ENCODE measurements at places on chromosomes 12 and 14.

- no peak for DNase-seq
Measured at GRCh38 chr14:100609941-100610391, 22.7 kb upstream of the BEGAIN start.

DNA sequence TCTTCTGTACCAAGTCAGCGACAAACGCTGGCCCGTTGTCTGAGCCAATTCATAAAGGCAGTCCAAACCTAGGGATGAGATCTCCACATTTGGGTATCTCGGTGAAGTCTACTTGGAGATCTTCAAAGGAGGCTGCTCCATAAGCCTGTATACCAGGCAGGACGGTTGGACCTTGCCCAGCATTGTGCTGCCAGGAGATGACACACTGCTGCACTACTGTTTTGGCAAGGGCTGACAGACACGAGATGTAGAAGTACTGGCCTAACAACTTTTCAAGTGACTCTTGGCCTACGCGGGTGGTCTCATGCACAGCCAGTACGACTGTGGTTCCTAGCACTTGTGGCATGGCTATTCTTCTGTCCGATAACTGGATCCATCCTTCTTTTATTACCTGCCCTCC lies 135.3 kb downstream of the SLC38A6 start:
- DNase-seq: no peak

- peak; percentile 66 for DNase-seq
Measured at GRCh38 chr12:54993181-54993835, 8.7 kb upstream of the TESPA1 start.

GRCh38 chr14:105411017-105411941 lies 8.3 kb upstream of the MTA1 start:
- DNase-seq: peak; percentile 78

GRCh38 chr12:128743916-128744315 lies 79.8 kb downstream of the SLC15A4 start:
- DNase-seq: no peak

DNA sequence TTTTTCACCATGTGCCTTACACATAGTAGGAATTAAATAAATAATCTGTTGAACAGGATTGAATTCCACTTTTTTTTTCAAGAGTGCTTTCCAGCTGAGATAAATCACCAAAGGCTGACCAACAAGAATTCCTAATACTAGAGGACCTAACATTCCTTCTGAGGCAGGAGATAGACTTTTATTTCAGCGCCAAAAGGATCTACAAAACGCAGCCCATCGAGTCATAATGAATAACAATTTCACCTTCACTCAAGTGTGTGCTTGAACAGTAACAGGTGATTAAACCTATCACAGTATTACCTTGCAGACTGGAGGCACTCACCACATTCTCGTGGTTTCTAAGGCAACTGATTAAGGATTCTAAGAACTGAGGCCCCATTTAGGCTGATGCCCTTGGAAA lies 224.3 kb upstream of the ATP2B1 start:
- DNase-seq: no peak

DNA sequence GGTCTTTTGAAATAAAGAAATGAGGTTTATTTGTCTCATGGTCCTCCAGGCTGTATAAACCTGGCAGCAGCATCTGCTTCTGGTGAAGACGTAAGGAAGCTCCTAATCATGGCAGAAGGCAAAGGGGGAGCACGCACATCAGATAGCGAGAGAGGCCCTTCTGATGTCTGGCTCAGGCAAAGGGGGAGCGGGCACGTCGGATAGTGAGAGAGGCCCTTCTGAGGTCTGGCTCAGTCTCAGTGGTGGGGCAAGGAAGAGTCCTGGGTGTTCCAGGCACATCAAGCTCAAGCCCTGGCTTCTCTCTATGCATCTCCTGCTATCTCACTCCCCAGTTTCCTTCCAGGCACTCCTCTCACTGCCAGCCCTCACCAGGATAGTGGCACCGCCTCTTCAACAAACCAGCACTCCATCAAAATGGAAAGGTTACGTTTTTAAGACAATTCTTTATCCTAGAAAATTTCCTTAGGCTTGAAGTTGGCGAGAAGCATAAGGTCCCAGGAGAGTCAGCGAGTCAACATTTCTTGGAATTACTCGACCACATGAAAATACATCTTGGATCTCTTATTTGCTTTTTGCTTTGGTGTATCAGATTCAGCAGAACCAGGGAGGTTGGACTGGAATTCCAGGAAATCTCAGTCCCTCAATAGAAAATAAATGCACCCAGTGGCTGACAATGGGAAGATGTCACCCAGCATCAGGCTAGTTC lies 189.6 kb upstream of the TMEM132C start:
- no peak for DNase-seq

- DNase-seq: peak; percentile 38
Measured at GRCh38 chr12:66823857-66824570, 145.1 kb upstream of the GRIP1 start.

DNA sequence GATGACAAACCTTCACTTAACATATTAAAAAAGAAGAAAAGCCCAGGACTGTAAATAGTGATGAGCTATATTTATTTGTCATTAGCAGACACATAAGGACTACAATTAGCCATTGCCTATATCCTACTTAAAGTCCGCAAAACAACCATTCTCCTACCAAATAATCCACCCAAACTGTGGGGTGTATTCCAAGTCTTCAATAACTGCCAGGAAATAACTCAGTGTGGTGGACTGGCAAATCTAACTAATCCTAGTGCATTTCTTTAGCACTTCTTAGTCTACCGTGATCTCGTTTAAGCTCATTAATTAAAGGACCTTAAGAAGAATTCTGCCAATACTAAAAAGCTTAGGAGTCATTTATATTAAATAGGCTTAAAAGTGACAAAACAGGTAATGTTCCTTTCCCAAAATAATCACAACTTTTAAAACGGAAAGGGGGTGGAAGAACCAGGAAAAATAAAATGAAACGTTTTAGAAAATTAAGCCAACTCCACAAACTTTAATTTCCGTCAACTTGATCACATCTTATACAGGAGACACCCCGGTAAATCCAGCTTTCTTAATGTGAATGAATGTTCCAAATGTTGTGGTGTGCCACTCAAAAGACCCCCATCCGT lies 1.8 kb downstream of the NOVA1 start:
- DNase-seq: no peak

DNA sequence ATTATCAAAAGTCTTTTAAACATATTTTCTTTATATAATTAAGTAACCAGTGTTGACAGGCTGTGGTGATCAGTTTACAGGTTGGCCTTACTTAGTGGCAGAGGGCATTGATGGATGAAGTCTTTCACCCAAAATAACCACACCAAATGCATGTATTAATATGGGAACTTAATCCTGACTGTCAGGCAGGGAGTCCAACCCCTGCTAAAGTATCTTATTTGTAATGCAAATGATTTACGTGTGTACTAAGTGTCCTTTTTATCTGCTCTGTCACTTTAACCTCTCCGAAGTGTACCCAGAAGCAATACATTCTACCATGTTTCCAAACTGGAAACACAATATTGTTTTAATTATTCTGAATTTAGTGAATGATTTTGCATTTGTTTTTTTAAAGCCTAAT lies 1.4 kb downstream of the MYBPC1 start:
- no peak for DNase-seq

- no peak for DNase-seq
Measured at GRCh38 chr14:93731753-93732152, 56.5 kb downstream of the PRIMA1 start.

DNA sequence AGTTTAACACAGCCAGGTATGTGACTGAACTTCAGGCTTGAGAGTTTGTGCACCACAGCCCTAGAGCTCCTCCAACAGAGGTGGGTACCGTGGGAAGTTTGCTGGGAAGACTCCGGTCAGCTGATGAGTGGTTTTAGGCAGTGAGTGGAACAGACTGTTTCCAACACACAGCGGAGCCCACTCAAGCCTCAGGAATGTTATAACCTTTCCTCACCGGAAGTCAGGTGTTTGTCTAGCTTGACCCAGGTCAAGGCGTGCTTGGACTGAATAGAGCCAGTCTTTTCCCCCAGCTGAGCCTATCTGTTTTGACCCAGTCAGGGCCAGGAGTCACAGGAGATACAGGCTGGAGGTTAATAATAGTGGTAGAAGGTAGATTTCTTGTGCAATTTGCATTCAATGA lies 138.4 kb upstream of the PARP11 start:
- DNase-seq: no peak

DNA sequence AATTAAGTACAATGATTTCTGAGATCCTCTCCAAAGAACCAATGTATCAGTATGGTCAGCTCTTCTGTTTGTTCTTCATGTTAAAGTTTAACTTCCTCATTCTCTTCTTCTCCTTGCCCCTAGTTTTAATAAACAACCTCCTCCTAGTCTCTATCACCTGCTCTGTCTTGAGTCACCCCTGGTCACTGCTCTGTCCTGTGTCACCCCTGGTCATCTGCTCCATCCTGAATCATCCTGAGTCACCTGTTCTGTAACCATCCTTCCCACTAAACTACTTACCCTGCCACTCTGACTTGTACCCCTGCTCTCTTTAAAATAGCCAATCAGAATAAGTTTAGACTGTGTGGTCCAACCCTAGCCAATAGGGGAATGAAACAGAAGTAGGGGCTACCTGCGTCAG lies 100.5 kb downstream of the ALG10B start:
- no peak for DNase-seq

DNA sequence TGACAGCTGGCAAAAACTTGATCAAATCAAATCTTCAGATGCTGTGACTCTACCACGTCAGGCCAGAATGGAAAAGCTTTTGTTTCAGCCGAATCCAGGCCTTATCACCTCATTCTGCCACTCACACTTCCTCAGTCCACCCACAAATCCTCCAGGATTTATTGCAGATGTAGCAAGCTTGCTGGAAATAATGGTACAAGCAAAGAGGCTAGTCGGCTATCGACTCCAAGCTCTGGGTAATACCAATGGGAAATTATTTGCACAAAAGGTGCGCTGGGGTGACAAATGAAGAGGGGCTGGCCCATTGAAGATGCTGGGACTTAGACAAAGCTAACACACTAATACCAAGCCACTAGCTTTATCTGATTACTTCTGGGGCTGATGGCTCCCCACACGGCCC lies 250.5 kb downstream of the ASCL1 start:
- no peak for DNase-seq

- DNase-seq: no peak
Measured at GRCh38 chr14:91047174-91047753, 13.2 kb downstream of the RPS6KA5 start.

DNA sequence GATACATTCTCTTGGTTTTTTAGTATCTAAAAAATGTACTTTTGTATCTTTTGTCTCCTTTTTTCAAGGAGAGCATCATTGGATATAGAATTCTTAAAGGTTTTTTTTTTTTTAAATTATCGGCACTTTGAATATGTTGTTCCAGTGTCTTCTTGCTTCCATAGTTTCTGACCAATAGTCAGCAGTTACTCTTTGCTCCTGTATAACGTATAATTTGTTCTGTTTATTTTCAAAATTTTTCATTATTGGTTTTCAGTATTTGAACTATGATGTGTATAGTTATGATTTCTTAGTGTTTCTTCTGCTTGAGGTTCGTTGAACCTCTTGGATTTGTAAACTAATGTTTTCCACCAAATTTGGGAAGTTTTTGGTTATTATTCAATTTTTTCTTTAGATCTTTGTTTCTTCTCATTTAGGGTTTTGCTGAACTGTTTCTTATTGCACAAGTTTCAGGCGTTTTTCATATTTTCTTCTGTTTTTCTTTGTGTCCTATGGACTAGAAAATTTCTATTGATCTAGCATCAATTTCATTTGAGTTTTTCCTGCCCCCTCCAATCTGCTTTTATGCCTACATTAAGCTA lies 93.9 kb downstream of the PLBD1 start:
- no peak for DNase-seq

- DNase-seq: no peak
Measured at GRCh38 chr14:35287431-35288013, 4.7 kb upstream of the PSMA6 start.

GRCh38 chr14:68474741-68475140 lies 318.1 kb downstream of the ZFP36L1 start:
- no peak for DNase-seq

- DNase-seq: no peak
Measured at GRCh38 chr12:52277486-52278245, 3.2 kb downstream of the KRT86 start.

GRCh38 chr14:100696008-100696407 lies 30.7 kb upstream of the DLK1 start:
- no peak for DNase-seq

DNA sequence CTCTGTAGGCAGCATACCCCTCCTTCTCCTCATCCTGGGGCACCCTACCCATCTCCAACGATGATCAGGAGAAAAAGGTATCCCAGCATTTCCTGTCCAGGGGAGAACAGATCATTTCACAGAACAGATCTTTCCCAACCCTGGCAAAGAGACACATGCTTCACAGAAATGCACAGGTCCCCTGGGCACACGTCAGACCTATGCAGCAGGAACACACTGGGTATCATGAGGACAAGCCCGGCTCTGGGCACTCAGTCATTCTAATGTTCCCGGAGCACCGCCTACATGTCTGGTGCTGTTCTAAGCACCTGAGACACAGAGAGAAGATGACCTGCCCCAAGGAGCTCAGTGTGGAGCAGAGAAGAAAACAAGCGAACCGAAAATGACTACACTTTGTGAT lies 56.2 kb downstream of the ACTN1 start:
- DNase-seq: no peak

DNA sequence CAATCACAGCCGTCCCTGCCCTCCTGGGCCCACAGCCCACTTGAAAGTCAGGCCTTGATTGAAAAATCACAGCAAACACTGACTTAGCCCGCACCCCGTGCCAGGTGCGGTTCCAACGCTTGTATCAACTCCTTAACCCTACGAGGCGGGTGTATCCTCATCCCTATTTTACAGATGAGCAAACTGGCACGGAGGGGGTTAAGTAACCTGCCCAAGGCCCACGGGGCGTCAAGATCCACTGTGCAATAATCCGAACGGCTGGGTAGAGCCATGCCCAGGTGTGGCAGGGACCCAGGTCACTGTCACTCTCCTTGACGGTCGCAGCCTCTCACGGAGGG lies 583 bp downstream of the DNAH10 start:
- no peak for DNase-seq

GRCh38 chr14:52934762-52935161 lies 16.1 kb downstream of the FERMT2 start:
- no peak for DNase-seq

DNA sequence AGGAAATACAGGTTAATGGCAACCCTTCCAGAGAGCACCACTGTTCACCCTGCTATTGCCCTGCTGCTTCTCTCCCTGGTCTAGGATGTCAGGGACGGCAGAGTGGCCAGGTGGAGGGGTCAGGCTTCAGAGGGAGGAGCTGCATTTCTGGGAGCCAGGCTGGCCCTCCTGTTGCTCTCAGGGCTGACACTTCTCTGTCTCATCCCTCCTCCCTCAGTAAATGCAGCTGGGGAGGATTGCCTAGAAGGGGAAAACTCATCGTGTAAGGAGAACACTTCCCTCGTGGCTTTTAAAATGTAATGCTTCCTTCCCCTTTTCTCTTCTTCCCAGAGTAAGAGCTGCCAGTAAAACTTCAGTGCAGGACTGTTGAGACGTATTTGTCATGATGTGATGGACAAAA lies 20.8 kb downstream of the SUSD6 start:
- DNase-seq: no peak

GRCh38 chr14:91315844-91316267 lies 71.4 kb upstream of the GPR68 start:
- no peak for DNase-seq

- DNase-seq: no peak
Measured at GRCh38 chr14:34165847-34166350, 215.0 kb upstream of the EGLN3 start.

- DNase-seq: peak; percentile 84
Measured at GRCh38 chr14:105086833-105087307, 21.6 kb upstream of the GPR132 start.
